ENCODE measurements at places on chromosomes 4 and X.

DNA sequence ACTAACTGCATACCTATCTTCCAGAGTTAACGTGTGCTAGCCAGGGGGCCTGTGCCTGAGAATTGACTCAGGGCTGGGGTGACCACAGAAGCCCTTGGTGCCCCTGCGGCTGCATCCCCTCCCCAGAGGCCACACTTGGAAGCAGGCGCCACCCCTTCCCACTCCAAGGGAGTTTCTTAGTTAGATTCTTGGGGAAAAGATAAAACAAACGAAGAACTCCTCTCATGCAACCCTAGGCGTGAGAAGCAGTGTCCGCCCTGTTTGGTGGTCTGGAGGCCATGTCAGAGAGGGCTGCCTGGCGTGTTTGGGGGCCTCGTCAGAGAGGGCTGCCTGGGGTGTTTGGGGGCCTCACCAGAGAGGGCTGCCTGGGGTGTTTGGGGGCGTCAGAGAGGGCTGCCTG lies 50.3 kb upstream of the HGFAC start:
- no peak for DNase-seq

- no peak for DNase-seq
These were observed 368.0 kb upstream of the TECRL start for GRCh38 chr4:64777286-64777685.

GRCh38 chr4:5717449-5718158 lies 6.6 kb downstream of the EVC start:
- DNase-seq = no peak

DNA sequence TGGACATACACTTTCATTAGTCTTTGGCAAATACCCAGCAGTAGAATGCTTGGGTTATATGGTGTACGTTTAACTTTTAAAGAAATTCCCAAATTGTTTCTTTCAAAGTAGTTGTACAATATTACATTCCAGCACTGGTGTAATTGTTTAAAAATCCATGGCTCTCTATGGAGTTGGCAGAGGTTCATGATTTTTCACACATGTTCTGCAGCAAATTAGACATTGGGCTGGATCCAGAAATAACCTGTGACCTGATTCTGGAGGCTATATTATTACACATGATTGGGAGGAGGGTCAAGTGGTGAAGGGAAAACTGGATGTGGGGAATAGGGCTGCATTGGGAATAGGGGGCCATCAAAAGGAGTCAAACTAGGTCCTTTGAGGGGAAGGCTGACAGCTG lies 41.9 kb downstream of the MAMLD1 start:
- DNase-seq = no peak

GRCh38 chr4:14446311-14446710 lies 556.0 kb upstream of the CPEB2 start:
- no peak for DNase-seq

DNA sequence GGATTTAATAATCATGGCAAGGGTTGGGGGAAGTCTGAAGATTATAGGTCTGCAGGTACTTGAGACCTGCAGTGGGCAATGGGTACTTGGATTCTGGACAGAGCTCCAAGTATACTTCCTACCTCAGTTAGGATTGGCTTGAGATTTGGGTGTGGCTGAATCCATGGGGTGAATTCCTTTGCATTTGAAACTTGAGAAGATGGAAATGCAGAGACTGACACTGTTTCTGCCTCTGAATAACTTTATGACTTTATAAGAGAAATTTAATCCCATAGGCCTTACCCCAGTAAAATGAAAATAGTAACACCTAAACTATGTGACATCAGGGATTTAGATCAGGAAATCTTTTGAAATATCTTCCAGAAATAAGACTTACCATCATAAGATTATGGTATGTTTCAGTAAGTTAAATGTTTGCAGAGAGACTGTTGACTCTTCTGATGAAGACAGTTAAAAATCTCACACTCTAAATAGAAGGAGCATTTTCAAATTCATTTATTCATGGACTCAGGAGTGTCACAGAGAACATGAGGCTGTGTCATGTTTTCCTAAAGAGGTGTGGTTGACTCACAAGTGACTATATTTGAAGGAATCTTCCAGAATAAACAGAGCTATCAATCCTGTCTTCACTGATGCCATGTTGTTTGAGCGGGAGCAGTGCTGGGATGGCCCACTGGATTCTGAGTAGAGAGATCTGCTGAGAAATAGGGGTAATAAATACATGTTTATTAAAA lies 513.5 kb upstream of the NR3C2 start:
- no peak for DNase-seq

GRCh38 chr4:17578482-17578891 lies 1.5 kb downstream of the LAP3 start:
- no peak for DNase-seq
